T-helper 22 cell (primary cell): ENCODE measurements at places on chromosomes 2 and 18.

DNA sequence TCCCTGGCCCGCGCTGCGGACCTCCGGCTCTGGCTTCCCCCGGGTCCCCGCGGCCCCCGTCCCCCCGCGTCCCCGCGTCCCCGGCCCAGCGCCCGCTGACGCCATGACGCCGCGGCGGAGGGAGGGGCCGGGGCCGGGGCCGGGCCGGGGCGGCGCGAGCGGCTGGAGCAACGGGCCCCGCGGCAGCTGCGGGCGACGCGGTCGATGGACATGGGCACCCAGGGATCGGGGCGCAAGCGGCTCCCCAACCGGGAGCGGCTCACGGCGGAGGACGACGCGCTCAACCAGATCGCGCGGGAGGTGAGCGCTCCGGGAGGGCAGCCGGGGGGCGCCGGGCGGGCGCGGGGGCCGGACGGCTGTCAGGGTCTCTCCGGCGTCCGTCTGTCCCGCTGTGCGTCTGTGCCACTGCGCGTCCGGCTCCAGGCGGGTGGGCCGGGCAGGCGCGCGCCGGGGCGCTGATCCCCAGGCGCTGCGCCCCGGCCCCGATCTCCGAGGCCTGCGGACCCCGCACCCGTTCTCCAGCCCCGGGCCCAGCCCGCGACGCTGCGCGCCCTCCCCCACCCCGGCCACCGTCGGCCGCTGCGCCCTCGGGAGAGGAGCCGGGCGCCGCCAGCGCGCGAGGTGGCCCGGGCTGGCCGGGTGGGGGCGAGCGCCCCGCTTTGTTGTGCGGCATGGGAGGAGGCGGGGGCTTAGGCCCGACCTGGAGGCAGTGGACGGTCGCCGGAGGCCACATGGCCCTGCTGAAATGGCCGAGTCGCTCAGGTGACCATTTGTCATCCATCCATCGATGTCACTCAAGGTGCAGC lies at the start of gene LRRFIP1:
Gene LRRFIP1 (plus strand): TSS at position 147 of the 806 bp plus-strand sequence. CDS start 58 bp downstream, at position 205.
- DNase-seq, result no peak

DNA sequence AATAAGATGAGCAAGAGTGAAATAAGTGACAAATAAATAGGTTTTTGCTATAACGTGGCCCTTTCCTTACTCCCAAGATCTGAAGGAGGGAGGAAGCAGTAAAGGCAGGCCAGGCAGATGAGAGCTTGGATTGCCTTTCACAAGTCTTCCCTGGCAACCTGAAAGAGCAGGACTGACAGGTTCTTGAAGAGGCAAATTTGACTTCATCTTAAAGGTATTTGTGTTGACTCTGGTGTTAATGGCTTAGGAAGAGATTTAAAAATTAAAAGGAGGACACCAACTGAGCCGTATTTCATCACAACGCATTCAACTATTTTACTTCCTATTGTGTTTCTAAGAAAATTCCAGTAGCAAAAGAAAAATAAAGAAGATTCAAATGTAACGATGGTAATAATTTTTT lies 3.2 kb downstream of the STRN start:
- DNase-seq, result no peak

DNA sequence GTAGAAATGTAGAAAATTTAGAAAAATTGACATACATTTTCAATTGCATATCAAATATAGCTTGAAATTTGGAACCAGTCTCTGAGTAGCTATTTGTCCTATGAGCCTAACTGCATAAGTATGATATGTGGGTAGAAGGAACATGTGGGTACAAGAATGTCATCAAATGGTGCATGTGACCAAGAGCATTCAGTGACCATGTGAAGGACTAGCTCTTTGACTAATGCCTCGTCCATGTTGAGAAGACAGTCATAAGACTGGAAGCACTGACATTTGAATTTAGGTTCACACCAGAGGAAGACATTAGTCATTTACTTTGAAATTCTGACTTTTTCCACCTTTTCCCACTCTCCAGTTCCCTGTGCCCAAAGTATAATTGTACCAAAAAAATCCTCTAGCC lies 12.6 kb downstream of the MRPL44 start:
- DNase-seq, result no peak

- no peak for DNase-seq
These were observed 57.2 kb downstream of the PDCL3 start for GRCh38 chr2:100619951-100620350.

DNA sequence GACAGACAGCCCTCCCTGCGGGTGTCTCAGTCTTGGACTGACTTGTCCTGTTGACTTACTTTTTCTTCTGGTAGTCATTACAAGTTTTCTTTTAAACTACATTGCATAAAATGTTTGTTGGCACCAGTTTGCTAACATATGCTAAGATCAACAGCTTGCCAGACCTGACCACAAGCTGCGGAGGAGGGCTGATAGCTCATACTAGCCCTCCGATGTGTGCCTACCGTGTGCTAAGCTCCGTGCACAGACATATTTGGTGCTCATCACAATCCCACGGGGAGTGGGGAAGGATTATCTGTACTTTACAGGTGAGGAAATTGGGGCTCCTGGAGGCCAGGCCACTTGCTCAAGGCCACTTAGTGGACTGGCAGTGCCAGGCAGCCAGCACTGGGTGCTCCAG lies 72.8 kb upstream of the YPEL5 start:
- DNase-seq, result no peak

- DNase-seq, result no peak
These were observed 105.6 kb upstream of the STK17B start for GRCh38 chr2:196277002-196277401.

DNA sequence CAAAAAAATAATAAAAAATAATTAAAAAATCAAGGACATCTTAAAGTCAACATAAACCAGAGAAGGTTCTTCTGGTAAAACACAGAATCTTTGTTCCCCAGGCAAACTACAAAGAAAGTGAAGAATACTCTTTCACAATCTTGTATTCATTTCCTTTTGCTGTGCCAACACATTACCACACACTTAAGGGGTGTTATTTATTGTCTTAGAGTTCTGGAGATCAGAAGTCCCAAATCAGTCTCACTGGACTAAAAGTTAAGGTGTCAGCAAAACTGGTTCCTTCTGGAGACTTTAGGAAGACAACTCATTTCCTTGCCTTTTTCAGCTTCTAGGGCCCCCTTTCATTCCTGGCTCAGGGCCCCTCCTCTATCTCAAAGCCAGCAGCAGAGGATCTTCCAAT lies 12.2 kb upstream of the CAB39 start:
- DNase-seq, result no peak

DNA sequence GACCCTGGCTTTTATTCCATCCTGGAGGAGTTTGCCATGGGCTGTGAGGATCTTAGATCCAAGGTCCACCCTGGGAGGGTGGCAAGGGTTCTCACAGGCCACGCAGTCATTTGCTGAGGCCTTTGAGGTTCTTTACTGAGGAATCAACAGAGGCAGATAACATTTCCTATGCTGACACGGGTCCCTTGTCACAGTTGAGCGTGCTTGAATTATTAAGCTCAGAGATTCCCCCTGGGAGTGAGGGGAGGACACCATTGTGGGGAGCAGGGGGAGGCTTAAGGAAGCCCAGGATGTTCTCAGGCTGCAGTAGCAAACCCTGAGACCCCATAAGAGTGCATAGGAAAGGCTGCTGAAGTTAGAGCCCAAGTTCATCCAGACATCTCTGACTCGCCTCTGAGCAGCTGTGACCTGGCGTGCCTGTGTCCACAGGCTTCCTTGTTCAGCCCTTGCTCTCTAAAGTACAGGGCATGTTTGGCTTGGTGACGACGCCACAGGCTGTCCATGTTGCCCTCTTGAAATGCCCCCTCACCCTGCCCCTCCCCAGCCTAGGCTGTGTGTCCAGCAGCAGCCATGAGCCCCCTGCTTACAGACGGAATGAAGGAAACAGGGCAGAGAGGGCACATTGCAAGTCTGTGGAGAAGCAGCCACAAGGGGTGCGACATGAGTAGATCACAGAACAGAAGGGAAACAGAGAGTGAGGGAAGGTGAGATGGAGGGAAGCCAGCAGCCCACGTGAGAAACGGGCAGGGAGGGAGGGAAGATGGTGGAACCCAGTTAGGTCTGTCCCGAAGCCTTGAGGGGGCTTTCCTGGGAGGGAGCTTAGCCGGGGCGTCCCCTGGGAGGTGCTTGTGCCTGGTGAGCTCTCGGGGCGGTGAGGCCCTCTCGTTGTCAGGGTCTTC lies 34.0 kb downstream of the NAPG start:
- no peak for DNase-seq

DNA sequence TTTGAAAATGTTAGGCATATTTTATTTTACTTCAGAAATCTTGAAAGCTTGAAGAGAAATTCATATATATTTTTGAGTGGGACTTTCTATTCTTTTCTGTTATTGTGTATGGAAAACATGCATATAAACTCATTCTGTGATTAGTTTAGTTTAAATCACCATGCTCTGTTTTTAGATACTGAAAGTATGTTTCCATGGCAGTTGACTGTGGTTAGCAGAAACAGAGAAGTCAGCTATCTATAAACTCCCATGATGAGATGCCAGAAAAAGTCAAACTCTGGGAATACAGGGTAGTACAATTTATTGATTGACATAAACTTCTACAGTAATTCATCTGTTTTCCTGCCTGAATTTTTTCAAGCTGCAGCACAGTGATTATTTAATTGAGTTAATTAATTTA lies 905.3 kb upstream of the VRK2 start:
- no peak for DNase-seq

- no peak for DNase-seq
These were observed 73.6 kb downstream of the SPRED2 start for GRCh38 chr2:65358678-65359400.

GRCh38 chr18:75185460-75185859 lies 23.5 kb downstream of the PTGR3 start:
- DNase-seq, result no peak

DNA sequence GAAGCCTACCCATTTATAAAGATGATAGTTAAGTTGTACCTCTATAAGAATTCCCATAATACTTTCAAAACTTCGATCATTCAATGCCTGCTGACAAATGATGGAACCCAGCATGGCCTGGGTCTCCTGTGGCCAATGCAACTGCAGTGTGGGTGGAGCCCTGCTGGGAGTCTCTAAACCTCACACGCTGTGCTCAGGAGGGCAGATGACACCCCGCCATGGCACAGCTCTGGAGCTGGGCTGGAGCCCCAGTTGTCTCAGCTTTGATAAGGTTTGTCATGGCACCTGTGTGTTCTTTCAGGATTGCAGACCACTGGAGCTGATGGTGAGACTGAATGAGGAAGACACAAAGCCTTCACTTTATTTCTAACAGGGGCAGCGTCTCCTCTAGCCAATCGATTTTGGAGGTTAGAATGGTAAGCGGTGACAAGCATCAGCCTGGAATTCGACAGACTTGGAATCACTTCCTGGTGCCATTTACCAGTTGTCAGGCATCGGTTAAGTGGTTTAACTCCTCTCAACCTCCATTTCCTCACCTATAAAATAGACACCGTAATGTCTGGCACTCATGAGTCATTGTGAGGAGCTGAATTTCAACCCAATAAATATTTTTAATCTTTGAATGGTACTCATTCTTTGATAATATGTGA lies 383.6 kb upstream of the SALL3 start:
- no peak for DNase-seq

GRCh38 chr18:2618009-2618408 lies 37.5 kb upstream of the SMCHD1 start:
- no peak for DNase-seq

GRCh38 chr2:118582058-118582457 lies 265.4 kb downstream of the EN1 start:
- DNase-seq, result no peak

DNA sequence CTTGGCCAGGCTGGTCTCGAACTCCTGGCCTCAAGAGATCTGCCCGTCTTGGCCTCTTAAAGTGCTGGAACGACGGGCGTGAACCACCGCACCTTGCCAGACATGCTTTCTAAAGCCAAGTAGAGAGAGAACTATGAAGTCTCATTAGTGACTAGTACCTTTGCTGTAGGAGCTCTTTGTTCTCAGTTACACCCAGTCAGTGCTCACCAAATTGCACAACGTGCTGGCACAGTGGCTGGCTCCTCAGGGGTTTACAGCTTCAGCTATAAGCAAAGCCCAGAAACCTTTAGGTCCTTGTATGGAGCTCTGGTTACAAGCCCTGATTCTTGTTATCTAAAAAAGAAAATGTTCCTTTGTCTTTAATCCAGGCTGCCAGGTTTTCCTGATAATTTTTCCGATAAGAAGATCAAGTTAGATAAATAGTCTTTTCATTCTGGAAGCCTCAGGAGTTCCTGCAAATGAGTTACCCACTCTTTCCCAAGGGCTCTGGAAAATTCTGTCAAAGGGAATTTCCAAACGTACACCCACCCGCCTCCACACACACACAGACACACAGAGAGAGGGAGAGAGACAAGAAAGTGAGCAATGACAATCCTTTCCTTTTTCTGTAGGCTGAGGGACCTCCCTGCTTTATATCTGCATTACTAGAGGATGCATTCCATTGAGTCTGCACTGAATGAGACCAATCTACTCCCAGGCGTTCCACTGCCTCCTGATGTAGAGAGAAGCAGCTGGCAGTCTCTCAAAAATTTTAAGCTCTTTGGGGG lies 100.2 kb upstream of the CSRNP3 start:
- DNase-seq, result no peak
